ENCODE measurements at places on chromosomes 6 and 20. TPM values are rescaled to one million over a fixed set of nuclear protein-coding genes. Genes with fewer than 3 reads are reported as not detected.

The ENPP4 gene
- 0.16 TPM for total RNA-seq

The SEL1L2 gene
- not detected for total RNA-seq

The TMC2 gene
- total RNA-seq = 0.09 TPM

The ABHD16B gene
- total RNA-seq = not detected

The RAET1E gene
- 1.4 TPM for total RNA-seq

The MANEA gene
- total RNA-seq = 7.4 TPM

The SLC4A11 gene
- 0.94 TPM for total RNA-seq

The LATS1 gene
- total RNA-seq = 4.9 TPM

The HLA-DQB2 gene
- not detected for total RNA-seq

The PTCRA gene
- total RNA-seq = not detected

The CSTF1 gene
- total RNA-seq = 22.4 TPM

The CST1 gene
- total RNA-seq = not detected

The GJA10 gene
- total RNA-seq = not detected

The SRMS gene
- total RNA-seq = not detected

The PRRT1 gene
- 0.09 TPM for total RNA-seq

The ZBTB46 gene
- 54.7 TPM for total RNA-seq

The ULBP3 gene
- total RNA-seq = 9.5 TPM

The ERMARD gene
- total RNA-seq = 38.9 TPM

The LY6G6D gene
- not detected for total RNA-seq

The PROKR2 gene
- total RNA-seq = not detected

The USP49 gene
- total RNA-seq = 2.4 TPM

The HSPA1A gene
- 92.2 TPM for total RNA-seq

The SYNDIG1 gene
- total RNA-seq = not detected

The FAM209B gene
- total RNA-seq = not detected

The HLA-DMB gene
- total RNA-seq = 0.09 TPM

The LKAAEAR1 gene
- total RNA-seq = 0.09 TPM

The GHRH gene
- not detected for total RNA-seq

The PDE7B gene
- 43.3 TPM for total RNA-seq

The SLC52A3 gene
- total RNA-seq = not detected

The SUPT3H gene
- total RNA-seq = 9.7 TPM

The BPI gene
- total RNA-seq = 0.32 TPM

The LTB gene
- total RNA-seq = not detected

The KIF25 gene
- not detected for total RNA-seq

The YTHDF1 gene
- 11.2 TPM for total RNA-seq

The TFAP2B gene
- not detected for total RNA-seq

The PBOV1 gene
- not detected for total RNA-seq

The WFDC9 gene
- not detected for total RNA-seq

The RWDD2A gene
- 3.0 TPM for total RNA-seq

The FAM83B gene
- 0.16 TPM for total RNA-seq

The TNXB gene
- 10.6 TPM for total RNA-seq

The TP53INP2 gene
- 3.6 TPM for total RNA-seq

The ANKEF1 gene
- 1.7 TPM for total RNA-seq

The ENPP5 gene
- total RNA-seq = under 0.01 TPM

The C20orf173 gene
- total RNA-seq = not detected

The SPTLC3 gene
- total RNA-seq = 4.6 TPM

The NR2E1 gene
- not detected for total RNA-seq

The CYP24A1 gene
- 0.09 TPM for total RNA-seq

The PERP gene
- total RNA-seq = 29.8 TPM

The SLC22A3 gene
- total RNA-seq = 0.09 TPM

The GCLC gene
- total RNA-seq = 22.3 TPM

The RANBP9 gene
- 29.2 TPM for total RNA-seq

The PSORS1C1 gene
- 2.8 TPM for total RNA-seq

The COL9A3 gene
- total RNA-seq = 1.1 TPM

The WFDC10A gene
- total RNA-seq = not detected

The TAAR1 gene
- total RNA-seq = not detected

All from bronchial smooth muscle cell (primary cell).